ENCODE measurements at places on chromosomes 2 and 18.
A peak's percentile ranks its signal among the peaks of the same experiment; 100 is the strongest.

DNA sequence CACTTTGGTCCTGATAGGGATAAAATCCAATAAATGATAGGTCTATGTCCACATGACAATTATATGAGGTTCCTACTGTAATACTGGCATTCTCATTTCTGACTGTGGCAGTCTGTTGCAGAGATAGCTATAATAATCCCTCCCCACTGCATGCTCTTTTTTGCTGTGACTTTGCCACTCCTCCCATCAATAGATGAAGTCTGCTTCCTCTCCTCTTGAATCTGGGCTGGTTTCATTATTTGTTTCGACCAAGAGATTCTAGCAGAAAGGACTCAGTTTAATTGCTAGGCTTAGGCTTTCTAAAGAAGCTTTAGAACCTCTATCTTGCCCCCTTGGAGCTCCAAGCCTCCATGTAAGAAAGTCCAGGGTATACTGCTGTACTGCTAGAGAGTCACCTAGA is 23.3 kb upstream of the CREB1 start:
- DNase-seq = no peak

DNA sequence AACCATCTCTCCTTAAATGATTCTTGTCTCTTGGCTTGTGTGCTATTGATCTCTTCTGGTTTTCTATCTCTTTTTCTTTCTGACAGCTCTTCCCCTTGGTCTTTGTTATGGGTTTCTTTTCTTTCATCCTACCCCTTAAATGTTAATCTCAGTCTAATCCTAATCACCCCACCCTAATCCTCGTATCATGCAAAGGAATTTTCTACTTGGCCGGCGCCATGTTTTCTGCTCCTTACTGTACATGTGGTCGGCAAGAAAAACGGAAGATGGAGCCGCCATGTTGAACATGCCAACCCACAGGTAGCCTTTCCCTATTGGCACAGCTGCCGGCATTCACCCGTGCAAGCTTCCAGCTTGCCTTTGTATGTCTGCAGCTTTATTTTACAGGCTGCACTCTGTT is 61.8 kb upstream of the VPS54 start:
- no peak for DNase-seq

GRCh38 chr2:158184556-158185343 is 83.1 kb downstream of the UPP2 start:
- DNase-seq = peak; percentile 13

DNA sequence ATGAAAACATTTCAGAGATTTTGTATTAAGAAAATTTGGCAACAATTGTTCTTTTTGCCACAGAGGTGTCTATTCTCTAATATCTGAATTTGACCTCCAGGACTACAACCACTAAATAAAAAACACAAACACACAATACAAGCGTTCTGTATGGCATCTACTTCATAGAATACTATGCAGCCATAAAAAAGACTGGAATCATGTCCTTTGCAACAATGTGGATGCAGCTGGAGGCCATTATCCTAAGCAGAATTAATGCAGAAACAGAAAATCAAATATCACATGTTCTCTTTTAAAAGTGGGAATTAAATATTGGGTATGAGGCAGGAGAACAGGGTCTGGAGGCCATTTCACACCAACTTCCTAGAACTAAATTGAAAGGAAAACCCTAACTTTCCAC is 19.5 kb downstream of the SLC25A12 start:
- no peak for DNase-seq

GRCh38 chr2:34239511-34239910 is 640.4 kb upstream of the FAM98A start:
- no peak for DNase-seq

DNA sequence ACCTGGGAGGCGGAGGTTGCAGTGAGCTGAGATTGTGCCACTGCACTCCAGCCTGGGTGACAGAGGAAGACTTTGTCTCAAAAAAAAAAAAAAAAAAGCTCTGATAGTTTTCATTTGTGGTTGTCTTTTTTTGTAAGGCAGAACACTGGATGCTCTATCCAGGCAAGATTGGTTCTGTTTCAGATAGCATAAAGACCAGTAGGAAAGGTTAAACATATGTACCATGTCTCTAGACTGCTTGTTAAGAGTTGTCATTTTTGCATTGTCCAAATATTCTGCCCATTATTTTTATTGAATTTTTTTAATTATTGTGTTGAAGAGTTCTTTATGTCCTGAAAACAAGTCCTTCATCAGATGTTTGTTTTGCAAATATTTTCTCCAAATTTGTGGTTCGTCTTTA is 60.0 kb downstream of the NCOA1 start:
- DNase-seq = no peak

DNA sequence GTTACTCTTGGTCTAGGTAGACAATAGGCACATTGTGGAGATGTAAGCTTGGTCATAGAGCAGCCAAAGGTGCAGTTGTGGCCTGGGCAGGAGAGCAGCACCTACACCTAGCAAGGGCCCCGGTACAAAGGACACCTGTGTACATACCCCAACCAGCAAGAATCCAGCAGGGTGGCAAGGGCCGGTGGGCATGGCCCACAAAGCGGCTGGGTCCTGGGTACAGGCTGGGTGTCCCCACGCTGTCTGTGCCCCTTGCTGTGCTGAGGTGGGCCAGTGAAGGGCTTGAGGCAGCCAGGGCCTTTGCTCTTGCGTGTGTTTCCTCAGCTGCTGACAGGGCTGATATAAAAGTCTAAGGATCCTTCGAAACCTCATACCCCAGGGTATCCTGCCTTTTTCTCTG is 501.8 kb downstream of the EIPR1 start:
- DNase-seq = no peak

- DNase-seq = no peak
Observed at GRCh38 chr2:185610301-185610700, 128.3 kb upstream of the FSIP2 start.

DNA sequence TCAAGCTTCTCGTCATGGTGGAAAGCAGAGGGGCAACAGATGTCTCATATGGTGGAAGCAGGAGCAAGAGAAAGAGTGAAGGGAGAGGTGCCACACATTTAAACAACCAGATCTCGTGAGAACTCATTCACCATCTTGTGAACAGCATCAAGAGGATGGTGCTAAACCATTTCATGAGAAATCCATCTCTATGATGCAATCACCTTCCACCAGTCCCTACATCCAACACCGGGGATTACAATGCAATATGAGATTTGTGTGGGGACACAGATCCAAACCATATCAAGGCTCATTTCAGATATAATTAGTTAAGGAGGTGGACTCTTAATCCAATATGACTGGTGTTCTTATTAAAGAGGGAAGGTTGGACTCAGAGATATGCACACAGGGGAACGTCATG is 272.8 kb downstream of the KCNS3 start:
- DNase-seq = no peak

- peak; percentile 67 for DNase-seq
Observed at GRCh38 chr18:7116001-7116730, 1.4 kb downstream of the LAMA1 start.

GRCh38 chr2:174844295-174844708 is 80.0 kb upstream of the CHRNA1 start:
- DNase-seq = no peak
